ENCODE measurements at places on chromosomes 16 and 17.

DNA sequence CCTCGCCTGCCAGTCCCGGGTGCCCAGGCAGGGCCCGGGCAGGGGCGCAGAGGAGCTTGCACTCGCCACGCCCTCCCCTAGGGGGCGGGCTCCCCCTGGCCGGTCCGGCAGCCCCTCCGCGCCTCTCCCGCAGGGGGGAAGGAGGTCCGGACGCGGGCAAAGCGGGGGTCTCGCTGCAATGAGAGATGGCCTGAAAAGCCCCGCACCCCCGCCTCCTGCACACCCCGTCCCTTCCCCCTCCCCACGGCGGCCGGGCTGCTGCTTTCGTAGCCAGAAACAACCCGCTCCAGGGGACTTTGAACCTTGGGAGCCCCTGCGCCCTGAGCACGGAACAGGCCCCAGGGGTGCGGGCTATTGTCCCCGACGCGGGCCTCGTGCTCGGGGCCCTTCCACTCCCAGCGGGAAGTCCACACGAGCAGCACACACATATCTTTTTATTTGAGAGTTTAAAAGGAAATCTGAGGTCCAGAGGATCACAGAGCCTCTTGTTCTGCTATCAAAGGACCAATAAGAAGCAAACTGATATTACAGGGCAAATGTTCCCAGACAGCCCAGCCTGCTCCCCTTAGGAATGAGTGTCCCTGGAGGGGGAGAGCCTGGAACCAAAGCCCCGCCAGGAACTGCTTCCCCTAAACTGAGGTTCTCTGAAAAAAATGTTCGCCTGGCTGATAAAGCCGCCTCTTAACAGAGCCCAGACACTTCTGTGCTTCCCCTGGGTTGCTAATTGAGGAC, 5.8 kb upstream of the CBX4 start:
- peak; percentile 36 for DNase-seq

DNA sequence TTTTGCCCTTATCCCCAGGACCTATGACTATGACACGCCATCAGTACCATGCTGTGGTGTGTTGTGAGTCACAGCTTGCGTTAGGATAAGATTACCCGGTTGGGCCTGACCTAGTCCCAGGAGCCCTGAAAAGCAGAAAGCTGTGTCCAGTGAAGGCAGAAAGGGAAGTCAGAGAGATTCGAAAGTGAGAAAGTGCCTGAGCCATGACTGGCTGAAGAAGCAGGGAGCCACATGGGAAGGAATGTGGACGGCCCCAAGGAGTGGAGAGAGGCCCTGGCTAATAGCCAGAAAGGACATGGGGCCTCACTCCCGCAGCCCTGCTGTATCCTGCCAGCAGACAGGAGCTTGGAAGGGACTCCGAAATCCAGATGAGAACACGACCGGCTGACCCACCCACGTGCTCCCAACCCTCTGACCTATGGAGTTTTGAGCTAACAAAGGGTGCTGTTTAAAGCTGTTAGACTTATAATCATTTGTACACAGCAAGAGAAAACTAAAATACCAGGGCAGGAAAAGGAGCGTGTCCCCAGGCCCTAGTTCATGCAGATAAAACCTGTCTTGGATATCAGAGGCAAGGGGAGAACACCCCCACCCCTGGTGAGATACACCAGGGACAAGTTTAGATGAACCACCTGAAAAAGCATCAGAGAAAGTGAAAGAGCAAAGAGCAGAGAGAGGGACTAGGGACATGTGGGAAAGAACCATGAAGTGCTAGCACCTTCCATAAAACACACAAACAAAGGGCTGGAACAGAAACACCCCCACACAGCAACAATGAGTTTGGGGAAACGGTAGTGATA, 115.3 kb downstream of the SLC39A11 start:
- DNase-seq = no peak

- DNase-seq = no peak
Observed at GRCh38 chr17:1616101-1616500, 12.5 kb downstream of the SLC43A2 start.

DNA sequence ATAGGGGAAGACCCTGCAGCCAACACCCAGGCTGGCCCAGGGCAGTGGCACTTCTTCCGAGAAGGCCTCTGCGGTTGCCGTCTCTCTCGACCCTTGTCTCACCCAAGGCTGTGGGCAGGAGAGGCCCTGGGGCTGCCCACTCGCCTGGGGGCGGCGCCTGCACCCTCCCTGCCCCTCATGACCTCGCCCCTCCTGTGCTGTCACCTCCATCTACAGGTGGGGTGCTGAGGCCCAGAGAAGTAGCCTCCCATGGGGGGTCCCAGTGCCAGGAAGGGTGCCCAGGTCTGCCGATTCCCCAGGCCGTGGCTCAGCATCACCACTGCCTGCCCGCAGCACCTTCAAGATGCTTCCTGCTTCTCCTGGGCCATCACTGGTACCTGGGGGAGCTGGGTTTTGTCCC, 992 bp downstream of the NLRC3 start:
- DNase-seq = no peak

DNA sequence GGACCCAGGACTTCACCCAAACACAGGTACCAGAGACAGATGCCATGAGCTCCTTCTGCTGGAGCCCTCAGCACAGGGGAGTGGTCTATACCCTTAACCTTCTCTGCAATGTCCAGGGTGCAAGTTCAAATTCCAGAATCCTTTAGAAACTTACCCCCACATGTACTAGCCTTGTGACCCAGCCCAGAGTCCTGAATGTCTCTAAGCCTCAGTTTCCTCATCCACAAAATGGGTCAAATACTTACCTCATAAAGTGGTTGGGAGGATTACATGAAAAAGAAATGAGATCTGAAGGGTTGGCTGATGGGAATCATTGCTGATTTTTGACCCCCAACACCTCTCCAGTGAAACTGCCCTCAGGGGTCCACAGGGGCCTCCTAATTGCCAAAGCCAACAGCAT, 21.7 kb downstream of the COTL1 start:
- no peak for DNase-seq

DNA sequence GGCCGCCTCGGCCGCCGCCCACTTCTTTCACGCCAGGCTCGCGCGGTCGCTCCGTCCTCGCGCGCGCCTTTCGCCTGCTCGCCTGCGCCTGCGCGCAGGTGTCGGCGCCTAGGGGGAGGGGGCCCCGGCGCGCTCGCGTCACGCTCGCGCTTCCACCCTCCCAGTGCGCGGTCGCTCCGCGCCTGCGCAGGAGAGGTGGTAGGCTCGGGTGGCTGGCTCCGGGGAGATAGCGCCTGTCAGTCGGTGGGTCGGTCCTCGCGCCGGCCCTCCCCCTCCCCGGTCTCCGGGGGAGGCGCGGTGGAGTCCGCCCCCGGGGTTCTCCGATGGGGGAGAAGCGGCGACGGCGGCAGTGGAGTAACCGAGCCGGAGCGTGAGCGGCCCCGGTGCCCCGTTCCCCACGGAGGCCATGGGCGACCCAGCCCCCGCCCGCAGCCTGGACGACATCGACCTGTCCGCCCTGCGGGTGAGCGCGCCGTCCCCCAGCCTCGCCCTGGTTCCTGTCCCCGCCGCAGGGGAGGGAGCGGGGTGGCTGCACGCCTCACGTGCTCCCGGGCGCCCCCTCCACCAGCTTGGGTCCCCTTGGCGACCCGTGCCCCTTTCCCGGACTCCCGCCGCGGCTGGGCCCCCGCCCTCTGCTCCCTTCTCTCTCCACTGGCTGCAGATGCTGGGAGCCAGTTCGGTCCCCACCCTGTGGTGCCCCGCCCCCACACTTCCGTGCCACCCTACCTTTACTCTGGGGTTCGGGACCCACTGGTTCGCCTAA, at the start of gene MINK1:
Gene MINK1, plus strand, starts transcription at position 163 of the 763 bp plus-strand sequence. Its CDS starts 244 bp downstream, at position 407.
- DNase-seq = peak; percentile 44

All from NCI-H526 treated with DMSO at 0.1 percent for 48 hours (cell line).